ENCODE measurements at places on chromosomes 7 and 10. TPM values are rescaled to one million over a fixed set of nuclear protein-coding genes. Genes with fewer than 3 reads are reported as not detected.

- no peak for DNase-seq
These were observed 542.7 kb downstream of the TNS3 start for GRCh38 chr7:47039089-47039648.

GRCh38 chr10:1551636-1552338, 185.5 kb downstream of the ADARB2 start:
- DNase-seq, result no peak

- DNase-seq, result peak; percentile 81
These were observed 38.4 kb downstream of the VSTM4 start for GRCh38 chr10:49076741-49077521.

DNA sequence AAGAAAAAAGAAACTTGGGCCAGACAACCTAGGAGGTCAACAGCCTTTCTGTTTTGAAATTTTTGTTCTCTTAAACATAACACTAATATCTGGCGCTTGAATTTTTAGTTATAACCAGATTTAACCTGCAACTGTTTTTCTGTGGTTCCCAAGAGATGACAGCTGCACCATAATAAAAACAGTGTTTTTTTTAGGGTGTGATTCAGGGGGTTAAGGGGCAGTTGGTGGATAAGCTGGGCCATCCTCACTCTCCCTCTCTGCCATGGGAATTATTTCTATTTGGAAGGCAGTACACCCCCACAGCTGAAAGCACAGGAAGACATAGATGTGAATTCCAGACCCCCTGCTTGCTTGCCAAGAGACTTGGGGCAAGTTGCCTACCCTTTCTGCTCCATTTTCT, 20.1 kb upstream of the TM9SF3 start:
- no peak for DNase-seq

DNA sequence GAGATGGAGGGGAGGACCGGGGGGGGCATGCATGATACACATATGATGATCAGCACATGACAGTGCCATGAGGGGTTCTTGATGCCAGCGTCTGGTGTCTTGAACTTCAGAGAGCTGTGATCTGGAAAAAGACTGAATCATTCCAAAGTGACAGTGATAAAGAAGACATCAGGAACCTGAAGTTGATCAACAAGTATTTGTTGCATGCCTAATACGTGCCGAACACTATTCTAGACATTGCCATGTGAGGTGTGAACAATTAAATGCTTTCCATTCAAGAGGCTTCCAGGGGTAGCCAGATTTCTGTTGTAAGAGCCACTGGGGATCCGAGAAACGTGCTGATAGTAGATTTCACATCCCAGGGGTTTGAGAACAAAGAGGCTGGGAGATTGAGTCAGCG, 6.2 kb downstream of the MCM10 start:
- no peak for DNase-seq

DNA sequence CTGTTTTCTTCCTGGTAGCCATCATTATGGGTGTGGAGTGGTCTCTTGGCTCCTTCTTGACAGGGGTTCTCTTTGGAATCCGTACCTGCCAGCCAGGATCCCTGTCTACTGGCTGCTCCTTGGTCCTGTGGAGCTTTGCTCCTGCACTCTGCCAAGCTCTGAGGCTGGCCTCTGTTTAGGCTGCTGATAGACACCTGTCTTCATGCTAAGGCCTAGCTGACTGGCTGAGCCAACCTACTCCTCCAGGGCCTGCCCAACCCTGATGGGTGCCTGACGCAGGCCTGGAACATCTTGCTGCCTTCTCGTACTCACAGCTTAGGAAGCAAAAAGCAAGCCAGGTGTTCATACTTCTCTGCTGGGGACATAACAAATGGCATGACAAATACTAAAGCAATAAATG, 333.6 kb upstream of the ZNF32 start:
- no peak for DNase-seq

GRCh38 chr10:5977471-5978229, at the start of gene IL15RA:
TSS of gene IL15RA (minus strand) at chr10:5977543. CDS start at chr10:5977492, 51 bp downstream.
- peak; percentile 88 for DNase-seq

GRCh38 chr10:59793919-59794318, 40.7 kb upstream of the MRLN start:
- no peak for DNase-seq

GRCh38 chr7:90433221-90433620, 30.0 kb downstream of the CLDN12 start:
- no peak for DNase-seq

DNA sequence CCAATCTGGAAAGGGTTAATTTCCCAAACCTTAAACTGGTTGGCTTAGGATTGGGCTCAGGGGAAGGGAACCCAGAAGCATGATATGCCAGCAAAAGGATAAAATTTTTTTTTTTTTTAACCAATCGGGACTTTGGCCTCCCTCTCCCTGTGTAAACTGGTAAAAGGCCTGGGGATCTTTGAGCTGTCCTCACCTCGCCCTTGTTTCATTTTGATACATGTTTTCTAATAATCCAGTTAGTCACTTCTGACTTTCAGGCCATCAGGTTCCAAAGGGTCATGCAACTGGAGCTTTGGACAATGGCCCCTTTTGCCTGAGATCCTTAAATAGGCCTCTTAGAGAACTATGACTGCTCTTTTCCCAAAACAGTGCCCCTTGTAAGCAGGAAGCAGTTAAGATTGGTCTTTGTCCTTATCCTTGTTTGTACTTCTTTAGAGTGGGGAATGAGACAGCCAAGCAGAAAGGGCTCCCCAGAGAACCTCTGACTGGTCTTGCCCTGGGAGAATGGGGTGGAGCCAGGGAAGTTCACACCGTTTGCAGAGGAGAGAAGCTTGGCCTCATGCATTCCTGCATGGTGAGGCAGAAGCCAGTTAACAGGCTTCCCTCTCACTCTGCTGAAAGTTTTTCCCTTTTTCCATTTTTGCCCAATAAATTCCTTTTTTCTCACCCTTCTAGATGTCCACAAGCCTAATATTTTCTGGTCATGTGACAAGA, 424.2 kb upstream of the CNTNAP2 start:
- no peak for DNase-seq

GRCh38 chr7:3162289-3162688, 118.6 kb upstream of the CARD11 start:
- DNase-seq, result peak; percentile 79

- DNase-seq, result no peak
These were observed 76.4 kb downstream of the LYZL2 start for GRCh38 chr10:30553018-30553625.

GRCh38 chr10:103188853-103189252, 4.2 kb downstream of the NT5C2 start:
- no peak for DNase-seq

DNA sequence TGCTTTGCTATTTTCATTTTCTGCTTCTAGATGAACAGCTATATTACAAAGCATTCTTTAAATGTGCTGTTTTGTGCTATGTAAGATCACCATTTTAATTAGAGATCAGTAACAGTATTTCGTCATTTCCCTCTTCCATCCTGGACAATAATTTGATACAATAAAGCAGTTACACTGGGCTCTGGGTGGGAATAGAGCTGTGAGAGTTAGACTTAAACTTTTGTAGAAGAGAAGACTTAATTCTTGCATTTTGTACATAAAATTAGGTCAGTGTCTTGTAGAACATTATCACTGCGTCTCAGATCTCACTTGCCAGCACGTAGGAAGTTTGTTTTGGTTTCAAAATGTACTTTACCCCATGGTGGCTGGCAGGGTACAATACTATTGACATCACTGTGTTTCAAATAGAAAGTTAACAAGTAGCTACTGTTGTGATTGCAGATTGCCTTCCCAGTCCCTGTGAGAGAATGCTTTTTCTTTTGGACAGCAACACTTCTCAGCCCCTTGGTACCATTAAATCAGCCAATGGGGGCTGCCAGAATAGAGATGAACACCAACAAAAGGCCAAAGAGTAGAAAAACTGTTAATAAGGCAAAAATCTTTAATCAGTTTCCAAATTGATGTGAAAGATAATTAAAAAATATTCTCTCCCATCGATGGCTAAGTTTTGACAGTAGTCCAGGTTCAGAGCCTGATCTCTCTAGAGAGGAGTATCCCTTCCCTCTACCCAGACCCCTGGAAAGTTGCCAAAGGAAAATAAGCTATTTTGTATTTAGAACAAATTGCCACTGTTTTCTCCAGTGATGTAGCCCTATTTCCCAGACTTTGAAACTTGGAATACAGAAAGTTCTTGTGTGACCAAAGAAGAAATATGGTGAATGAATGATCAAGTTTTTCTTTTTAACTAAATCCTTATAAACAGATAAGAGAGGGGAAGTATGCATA, 35.1 kb downstream of the SMNDC1 start:
- no peak for DNase-seq

DNA sequence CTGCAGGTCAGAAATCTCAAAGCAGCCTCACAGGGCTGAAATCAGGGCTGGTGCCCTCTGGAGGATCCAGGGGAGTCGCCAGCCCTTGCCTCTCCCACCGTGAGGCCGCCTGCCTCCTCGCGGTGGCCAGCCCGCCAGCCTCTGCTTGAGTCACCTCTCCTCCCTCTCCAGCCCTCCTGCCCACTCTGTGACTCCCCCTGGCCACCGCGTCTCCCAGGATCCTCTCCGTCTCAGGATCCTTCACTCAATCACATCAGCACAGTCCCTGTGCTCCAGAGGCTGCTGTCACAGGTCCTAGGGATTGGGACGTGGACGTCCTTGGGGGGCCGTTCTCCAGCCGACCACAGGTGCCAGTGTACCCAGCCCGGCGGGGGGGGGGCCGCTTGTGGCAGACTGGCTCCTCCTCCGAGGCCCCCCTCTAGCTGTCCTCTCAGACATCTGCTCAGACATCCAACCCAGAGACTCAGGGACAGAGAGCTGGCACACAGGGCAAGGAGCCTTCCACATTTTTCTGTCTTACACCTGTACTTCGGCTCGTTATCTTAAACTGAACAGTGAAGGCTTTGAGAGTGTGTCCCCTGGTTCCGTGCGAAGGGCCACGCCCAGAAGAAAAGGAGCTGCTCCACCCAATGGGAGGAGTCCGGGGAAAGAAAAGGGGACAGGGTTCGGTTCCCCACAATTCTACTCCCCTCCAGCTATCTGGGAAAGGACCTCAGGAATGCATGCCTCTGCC, 9.4 kb upstream of the PPP2R2D start:
- no peak for DNase-seq

- DNase-seq, result no peak
These were observed 49.7 kb downstream of the NRAP start for GRCh38 chr10:113613977-113614690.

DNA sequence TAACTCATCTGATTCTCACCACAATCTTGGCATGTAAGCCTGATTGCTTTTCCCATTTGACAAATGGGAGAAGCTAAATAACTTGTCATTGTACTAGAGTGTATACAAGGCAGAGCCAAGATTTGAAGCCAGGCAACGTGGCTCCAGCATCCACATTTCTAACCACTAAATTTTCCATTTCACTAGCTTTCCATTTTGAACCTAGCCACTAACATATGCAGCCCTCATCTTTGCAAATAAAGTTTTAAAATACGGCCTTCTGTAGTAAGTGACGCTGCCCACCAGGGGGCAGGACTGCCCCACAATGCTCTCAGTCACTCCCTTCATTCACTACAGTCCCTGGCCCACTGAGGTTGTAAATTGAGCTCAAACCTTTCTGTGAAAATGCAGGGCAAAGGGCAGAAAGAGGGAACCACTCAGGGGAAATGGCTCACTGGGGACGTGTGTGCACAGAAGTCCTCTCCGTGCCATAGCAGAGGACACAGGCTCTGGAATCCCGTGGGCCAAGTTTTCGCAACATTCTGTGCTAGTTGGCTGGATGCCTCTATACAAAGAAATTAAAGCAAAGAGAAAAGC, 315.7 kb downstream of the TNS3 start:
- peak; percentile 50 for DNase-seq

DNA sequence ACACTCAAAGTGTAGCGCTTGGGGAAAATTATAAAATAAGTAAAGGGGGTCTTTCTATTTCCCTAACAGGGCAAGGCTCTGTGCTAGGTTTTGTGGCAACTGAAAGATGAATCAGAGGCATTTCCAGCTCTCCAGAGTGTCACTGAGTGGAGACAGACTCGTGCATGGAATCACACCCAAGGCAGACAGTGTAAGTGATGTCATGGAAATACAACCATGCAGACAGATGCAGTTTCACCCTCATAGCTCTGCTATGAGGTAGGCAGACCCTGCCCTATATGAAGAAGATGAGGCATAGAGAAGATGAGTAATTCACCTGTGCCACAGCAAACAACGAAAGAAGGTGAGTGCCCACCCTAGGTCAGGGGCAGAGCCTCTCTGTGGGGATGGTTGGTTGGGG, 57.2 kb upstream of the PITRM1 start:
- no peak for DNase-seq

DNA sequence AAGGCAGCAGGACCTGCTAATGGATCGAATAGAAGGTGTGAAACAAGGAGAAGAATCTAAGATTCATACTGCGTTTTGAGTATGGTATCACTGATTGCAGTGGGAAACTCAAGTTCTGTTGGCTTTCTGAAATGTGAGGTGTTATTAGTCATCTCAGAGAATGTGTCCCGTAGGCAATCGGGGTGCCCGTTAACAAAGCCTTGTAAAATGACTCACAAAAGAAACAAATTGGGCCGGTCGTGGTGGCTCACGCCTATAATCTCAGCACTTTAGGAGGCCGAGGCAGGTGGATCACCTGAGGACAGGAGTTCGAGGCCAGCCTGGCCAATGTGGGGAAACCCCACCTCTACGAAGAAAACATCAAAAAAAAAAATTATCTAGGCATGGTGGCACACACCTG, 118.2 kb upstream of the C7orf33 start:
- no peak for DNase-seq

GRCh38 chr7:127776776-127777386, 124.9 kb downstream of the SND1 start:
- DNase-seq, result no peak

GRCh38 chr7:5679813-5680473, 101.5 kb downstream of the RNF216 start:
- no peak for DNase-seq

DNA sequence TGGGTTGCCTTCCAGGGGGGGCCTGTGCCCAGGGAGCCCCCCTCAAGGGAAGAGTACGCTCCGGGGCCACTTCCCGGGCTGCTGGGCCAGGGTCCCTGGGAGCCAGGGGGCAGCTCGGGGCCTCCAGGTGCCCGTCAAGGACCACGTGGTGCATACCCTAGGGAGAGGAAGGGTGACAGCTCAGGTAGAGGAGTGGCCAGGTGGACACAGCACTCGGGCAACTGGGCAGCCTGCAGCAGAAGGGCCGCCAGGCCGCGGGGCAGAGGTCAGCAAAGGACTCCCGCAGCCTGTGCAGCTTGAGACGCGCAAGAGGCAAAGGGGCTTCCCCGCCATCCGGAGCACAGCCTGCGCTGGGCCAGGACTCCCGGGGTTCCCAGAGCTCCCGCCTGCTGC, 26.4 kb downstream of the AP5Z1 start:
- no peak for DNase-seq

GRCh38 chr7:150940431-150941102, 37.6 kb downstream of the KCNH2 start:
- no peak for DNase-seq

- DNase-seq, result peak; percentile 72
These were observed 55.7 kb downstream of the IKZF1 start for GRCh38 chr7:50359995-50360925.

- no peak for DNase-seq
These were observed 8.0 kb downstream of the RASSF4 start for GRCh38 chr10:44967616-44968015.

Gene MYL10
- not detected for total RNA-seq

Gene IFIT3
- 11.6 TPM for total RNA-seq

Gene CYP2W1
- total RNA-seq, result not detected

Gene UCMA
- total RNA-seq, result not detected

Gene CALCR
- total RNA-seq, result not detected

Gene CCM2
- 143 TPM for total RNA-seq

Gene RTKN2
- 0.27 TPM for total RNA-seq

Gene EIF4EBP2
- 14.0 TPM for total RNA-seq

Gene CACNA2D1
- under 0.01 TPM for total RNA-seq

Gene SLC18A2
- total RNA-seq, result 13.2 TPM

Gene PHKG1
- total RNA-seq, result 1.1 TPM

Gene GIMAP4
- total RNA-seq, result 1.3 TPM

Gene BUD31
- total RNA-seq, result 32.9 TPM

Measured in hematopoietic multipotent progenitor cell (in vitro differentiated cells).